Stimulated activated CD4-positive, alpha-beta T cell treated with anti-CD3 and anti-CD28 coated beads, Interleukin-2, amount 100 ng/mL, for 48 hours (primary cell): ENCODE measurements at places on chromosomes 3 and 15.
A peak's percentile ranks its signal among the peaks of the same experiment; 100 is the strongest.

- DNase-seq: peak; percentile 18
These were observed 54.4 kb downstream of the PGPEP1L start for GRCh38 chr15:98953000-98953787.

DNA sequence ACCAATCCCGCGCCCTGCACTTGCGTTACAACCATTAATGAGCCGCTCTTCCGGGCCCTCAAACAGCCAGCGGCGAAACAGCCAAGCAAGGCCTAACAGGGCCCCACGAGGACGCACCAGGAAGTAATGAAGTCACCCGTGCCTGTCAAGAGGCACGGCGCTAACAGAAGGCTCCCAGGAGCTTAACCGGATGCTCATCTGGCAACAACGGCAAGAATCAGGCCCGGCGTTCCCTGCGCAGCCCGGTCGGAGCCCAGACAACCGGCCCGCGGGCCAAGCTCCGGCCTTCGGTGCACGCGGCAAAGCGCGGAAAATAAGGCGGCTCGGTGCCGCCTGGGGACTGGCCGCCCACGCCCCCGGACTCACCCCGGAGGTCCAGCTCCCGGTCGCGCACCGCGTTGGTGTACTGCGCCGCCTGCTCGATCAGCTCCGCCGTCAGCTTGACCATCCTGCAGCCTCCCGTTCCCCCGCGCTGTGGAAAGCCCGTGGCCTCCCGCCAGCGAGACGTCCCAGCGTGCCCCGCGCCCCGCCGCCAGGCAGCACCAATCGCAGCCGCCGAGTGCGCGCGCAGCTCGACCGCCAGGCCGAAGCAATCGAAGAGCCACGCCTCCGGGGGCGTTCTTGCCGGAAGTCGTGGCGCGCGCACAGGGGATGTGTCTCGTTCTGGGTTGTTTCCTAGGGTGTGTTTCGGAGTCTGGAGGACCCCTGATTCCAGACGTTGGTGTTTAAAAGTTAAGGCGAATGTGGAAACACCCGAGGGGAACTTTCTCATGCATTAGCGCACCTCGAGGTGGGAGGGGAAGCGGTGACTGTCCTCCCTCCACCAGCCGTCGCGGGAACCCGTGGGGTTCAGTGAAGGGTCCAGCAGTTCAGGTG is at the start of gene SNRPA1:
Gene SNRPA1 (minus strand): TSS at position 518 of the 876 bp plus-strand sequence. CDS start 70 bp downstream, at position 448.
- DNase-seq: peak; percentile 98

DNA sequence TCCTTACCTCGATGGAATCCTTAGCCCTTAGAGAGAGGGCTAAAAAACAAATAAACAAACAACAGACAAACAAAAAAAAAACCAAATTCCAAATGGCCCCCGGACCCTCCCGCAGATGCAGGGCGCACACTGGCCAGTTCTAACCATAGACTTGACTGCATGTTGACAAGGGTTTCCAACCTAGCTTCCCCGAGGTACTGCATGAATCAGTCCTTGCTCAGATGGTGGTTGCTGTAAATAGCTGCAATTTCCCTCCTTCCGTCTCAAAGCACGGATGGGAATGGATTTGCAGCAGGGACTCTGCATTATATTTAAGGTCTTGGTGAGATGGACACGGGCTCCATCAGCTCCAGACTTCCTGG is 162.8 kb downstream of the CD47 start:
- no peak for DNase-seq

DNA sequence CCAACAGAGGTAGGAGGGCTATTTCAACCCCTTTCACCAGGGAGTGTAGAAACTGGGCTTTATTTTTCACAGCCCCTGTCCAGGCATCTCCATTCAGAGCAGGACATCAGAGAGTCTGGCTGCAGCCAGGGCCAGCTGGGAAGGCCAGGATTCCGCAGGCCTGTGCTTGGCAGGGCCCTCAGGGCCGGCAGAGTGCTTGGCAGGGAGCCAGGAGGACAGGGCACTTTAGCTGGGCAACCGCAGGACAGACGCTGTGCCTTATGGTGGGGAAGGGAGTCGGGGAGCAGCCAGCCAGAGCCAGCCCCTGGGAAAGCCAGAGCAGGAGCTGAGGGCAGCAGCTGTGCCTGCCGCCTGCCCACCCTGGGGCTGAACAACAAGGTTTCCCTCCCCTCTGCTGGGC is 34.5 kb upstream of the IQCF6 start:
- DNase-seq: no peak

DNA sequence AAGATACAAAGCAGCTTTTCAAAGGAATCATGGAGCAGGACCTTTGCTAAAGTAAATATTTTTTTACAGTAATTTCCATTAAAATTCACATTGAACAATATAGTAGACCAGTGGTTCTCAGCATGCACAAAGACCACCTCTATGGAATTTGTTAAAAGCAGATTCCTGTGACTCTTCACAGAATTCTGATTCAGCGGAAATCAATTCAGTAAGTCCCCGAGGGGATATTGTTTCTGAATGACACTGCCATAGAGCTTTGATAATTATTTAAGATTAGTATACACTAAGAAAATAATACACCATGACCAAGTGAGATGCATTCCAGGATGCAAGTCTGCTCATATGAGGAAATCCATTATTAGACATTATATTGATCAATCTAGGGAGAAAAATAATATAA is 161.9 kb upstream of the TNIK start:
- DNase-seq: no peak
